ENCODE measurements at places on chromosomes 13 and 19.
A peak's percentile ranks its signal among the peaks of the same experiment; 100 is the strongest.

DNA sequence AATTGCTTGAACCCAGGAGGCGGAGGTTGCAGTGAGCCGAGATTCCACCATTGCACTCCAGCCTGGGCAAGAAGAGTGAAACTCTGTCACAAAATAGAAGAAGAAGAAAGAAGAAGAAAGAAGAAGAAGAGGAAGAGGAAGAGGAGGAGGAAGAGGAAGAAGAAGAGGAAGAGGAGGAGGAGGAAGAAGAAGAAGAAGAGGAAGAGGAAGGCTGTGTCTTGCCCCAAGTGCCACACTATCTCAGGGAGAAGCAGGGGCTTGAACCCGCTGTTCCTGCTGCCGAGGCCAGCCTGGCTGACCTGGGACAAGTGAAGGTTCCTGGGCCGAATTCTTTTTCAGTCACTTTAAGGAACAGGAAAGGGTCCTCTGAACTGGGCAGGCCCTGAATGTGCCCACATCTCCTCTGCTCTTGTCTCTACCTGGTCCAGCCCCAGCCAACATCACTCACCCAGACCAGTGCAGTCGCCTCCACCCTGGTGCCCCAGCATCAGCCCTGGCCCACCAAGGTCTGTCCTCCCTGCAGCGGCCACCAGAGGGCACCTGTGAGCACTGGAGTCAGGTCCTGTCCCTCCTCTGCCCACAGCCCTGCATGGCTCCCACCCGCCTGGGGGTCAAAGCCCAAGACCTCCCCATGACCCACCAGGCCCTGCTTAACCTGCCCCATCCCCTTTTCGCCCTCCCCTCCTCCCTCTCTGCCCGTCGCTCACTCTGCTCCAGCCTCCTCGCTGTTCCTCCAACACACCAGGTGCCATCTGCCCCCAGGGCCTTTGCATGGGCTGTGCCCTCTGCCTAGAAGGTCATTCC lies 20.0 kb downstream of the TICAM1 start:
- DNase-seq, result peak; percentile 91

GRCh38 chr19:13840305-13841085 lies 36.4 kb upstream of the NANOS3 start:
- DNase-seq, result no peak

- no peak for DNase-seq
Observed at GRCh38 chr19:1970806-1971502, 30.0 kb downstream of the CSNK1G2 start.

DNA sequence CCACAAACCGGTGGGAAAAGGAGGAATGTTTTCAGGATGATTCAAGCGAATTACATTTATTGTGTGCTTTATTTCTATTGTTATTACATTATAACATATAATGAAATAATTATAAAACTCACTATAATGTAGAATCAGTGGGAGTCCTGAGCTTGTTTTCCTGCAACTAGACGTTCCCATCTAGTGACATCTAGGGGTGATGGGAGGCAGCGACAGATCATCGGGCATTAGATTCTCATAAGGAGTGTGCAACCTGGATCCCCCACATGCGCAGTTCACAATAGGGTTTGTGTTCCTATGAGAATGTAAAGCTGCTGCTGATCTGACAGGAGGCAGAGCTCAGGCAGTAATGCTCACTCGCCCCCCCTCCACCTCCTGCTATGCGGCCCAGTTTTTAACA lies 54.5 kb downstream of the SPTBN4 start:
- DNase-seq, result no peak

- no peak for DNase-seq
Observed at GRCh38 chr19:5943623-5944022, 29.6 kb downstream of the CAPS start.

Data from T-cell (primary cell).